D721Med (cell line): ENCODE measurements at places on chromosomes 1 and 21.

GRCh38 chr1:48561444-48561843 is 89.4 kb upstream of the SPATA6 start:
- no peak for DNase-seq

DNA sequence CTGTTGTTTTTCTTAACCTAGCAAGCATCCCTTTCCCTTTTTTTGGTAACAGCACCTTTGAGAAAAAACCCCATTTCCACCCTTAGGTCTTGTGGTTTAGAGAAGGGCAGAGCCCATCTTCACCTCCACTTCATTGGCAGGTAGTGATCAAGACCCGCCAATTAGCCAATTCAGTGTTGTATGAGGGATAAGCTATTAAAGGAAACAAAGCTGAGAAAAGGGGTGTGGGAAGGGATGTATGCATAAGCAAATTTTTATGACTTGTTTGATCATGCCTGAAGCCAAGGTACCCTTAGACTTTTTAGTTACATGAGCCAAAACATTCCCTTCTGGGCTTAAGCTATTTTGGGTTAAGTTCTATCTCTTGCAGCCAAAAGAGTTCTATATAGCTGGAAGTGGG is 3.6 kb upstream of the ZNF697 start:
- DNase-seq = no peak

- DNase-seq = no peak
Observed at GRCh38 chr21:44834951-44835646, 17.2 kb upstream of the SUMO3 start.

- DNase-seq = no peak
Observed at GRCh38 chr1:90716552-90717355, at the start of gene BARHL2. TSS of gene BARHL2 (minus strand) at chr1:90717302. CDS start at chr1:90717195, 107 bp downstream.

- DNase-seq = no peak
Observed at GRCh38 chr21:20388400-20388799, 609.8 kb upstream of the NCAM2 start.

DNA sequence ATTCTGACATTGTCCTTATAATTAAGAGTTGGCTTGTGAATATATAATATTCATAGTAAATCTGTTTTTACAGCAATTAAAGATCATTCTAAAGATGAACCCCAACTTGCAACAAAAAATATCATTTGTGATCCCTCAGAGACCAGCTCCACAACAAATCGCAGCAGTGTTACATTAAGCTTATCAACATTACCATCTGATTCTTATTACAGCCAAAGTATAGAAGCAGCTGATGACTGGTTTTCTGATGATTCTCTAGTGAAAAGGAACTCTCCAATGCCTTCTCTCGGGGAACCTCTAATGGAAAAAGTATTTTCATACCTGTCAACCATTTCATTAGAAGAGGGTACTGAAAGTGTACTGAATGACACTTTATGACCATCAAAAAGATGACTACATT is 45.4 kb downstream of the C1orf185 start:
- DNase-seq = no peak

GRCh38 chr21:42970946-42971653 is 3.3 kb upstream of the PKNOX1 start:
- DNase-seq = no peak
